ENCODE measurements at places on chromosomes 7 and 10.

DNA sequence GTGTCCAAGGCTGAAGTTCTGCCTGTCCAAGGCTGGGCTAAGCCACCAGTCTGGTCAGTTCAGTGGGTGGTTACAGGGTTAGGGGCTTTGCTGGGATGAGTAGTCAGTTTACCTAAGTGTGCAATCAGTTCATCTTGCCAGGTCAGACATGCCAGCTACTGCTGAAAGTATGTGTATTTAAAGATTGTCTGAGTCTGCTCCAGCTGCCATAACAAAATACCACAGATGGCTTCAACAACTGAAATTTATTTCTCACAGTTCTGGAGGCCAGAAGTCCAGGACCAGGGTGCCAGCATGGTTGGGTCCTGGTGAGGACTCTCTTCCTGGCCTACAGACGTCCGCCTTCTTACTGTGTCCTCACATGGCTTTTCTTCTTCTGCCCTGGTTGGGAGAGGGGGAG lies 52.4 kb upstream of the TNS3 start:
- no peak for DNase-seq

- DNase-seq, result no peak
Measured at GRCh38 chr10:73889014-73889413, 14.7 kb upstream of the CAMK2G start.

DNA sequence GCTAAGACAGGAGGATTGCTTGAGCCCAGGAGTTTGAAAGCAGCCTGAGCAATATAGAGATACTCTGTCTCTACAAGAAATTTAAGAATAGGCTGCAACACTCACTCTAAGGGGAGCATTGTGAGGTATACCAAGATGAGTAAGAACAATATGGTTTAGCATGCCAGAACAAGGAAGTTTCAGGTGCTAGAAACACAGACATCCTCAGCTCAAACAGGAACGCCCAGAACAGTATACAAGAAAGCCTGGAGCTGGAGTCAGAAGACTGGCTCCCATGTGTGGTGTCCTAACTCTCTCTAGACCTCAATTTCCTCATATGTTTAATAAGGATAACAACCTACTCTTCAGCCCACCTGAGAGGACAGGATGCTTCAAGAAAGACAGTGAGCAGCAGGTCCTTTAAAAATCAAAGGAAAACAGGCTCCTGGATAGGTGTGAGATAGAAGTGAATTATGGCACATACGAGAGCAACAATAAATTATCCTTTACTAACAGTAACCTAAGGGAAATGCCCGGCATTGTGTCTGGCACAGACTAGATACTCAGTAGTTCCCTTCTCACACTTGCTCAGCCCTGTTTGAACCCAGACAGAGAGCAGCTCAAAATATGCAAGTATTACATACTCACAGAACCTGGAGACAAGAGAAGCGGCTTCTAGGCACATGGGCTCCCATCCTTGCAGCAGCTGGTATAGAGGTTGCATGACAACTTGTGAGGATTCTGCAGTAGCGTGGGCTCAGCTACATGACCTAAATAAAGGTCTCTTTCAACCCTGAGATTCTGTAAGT lies 45.4 kb downstream of the KAT6B start:
- no peak for DNase-seq

DNA sequence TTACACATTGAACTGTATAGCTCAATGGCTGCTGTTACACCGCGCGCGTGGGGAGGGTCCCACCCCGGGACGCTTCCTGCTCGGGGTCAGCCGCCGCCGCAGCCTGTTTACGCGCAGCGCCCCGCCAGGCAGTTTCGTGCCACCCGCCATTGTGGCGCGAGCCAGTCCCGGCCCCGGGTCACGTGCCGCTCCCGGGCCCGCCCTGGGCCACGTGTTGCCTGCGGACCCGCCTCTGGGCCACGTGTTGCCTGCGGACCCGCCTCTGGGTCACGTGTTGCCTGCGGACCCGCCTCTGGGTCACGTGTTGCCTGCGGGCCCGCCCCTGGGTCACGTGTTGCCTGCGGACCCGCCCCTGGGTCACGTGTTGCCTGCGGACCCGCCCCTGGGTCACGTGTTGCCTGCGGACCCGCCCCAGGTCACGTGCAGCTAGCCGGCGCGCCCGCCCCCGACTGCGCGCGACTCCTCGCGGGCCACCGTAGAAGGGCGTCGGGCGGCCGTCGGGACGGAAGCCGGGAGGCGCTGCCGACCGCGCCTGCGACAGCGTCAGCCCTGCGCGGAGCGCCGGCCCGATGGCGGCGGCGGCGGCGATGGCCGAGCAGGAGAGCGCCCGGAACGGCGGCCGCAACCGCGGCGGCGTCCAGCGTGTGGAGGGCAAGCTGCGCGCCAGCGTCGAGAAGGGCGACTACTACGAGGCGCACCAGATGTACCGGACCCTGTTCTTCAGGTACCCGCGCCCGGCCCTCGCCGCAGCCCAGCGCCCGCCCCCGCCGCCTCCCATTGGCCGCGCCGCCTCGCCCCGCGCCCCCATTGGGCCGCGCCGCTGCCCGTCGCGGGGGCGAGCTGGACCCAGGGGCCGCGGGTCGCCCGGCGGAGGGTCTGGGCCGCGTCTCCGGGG lies at the start of gene GET4:
Gene GET4, plus strand, starts transcription at position 478 of the 895 bp plus-strand sequence. Its CDS starts 92 bp downstream, at position 570.
- DNase-seq, result peak; percentile 95

DNA sequence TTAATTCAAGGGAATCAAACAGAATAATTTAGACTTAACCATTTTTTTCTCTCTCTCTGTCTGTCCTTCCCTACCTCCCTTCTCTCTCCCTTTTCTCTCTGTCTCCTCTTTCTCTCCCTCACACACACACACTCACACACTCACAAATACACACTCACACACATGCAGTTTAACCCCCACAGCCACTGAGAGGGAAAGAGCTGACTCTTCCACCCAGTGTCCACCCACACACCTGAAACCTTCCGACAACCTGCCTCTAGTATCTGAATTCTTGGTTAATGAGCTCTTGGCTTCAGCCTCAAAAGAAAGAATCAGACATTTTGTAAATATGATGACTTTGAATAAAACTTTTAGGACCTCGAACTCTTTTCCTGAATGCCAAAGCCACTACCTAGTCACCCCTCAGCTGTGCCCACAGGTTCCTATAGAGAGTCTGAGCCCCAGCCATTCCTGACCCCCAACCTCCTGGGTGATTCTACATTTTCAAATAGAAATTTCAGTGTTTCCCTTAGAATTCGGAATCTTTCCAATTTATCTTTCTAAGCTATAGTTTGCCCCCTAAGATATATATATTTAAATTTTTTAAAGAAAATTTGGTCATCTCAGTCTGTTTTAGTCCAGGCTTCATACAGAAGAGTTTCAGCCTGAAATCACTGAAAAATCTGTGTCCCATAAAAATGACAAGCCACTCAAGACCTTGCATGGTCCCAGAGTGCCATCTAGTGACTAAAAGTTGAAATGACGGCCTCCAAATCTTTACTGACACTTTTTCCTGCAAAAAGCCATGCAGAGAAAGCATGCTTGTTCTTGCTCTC lies 202.8 kb downstream of the IPMK start:
- peak; percentile 2 for DNase-seq

GRCh38 chr7:155234158-155234492 lies 63.6 kb upstream of the INSIG1 start:
- no peak for DNase-seq

- DNase-seq, result no peak
Measured at GRCh38 chr10:49280001-49280408, 19.0 kb upstream of the C10orf71 start.

DNA sequence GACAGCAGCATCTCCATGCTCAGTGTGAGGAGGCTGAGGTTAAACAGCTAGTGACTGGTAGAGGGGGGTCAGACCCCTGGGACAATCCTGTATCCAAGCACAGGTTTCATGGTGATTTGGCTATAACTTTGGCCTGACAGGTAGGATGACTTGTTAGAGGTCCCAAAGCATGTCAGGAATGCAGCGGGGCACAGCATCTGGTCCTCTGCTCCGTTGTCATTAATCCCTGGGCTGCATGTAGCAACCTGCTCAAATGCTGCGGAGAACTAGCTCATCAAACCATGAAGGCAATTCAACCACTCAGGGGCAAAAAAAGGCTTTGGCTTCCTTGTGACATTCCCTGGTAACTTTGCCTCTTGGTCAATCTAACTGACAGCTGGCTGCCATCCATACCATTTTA lies 26.8 kb downstream of the WNT2 start:
- no peak for DNase-seq

GRCh38 chr7:141956084-141956483 lies 9.3 kb upstream of the CLEC5A start:
- DNase-seq, result no peak

DNA sequence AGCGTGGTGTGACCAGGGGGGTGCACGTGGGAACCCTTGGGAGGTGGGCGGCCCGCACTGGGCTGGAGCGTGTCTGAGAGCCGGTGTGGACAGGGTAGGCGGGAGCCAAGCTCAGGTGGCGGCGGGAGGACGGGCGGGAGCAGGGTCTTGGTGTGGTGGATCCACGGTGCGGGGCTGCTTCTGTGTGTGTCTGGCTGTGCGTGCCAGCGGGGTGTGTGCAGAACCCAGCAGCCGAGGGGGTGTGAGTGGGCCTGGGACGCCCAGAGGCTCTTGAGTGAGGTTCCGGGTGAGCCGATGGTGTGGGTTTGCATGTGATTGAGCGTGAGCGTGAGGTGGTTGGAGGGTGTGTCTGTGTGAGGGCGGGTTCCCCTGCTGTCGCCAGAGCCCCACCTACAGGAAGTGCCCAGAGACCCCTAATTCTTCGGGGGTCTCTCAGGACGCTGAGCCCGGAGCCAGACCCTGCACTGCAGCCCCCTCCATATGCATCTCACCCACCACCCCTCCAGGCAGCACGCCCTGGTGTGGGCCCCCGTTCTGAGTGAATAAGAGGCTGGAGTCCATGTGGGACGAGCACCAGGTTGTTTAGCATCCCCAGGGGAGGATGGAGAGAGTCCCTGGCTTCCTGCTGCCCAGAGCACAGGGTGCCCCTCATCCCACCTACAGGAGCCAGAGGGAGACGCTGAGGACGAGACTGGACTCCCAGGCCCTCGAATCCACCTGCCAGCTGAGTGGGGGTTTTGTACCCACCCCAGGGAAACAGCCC lies 78.2 kb downstream of the ELFN1 start:
- DNase-seq, result no peak

DNA sequence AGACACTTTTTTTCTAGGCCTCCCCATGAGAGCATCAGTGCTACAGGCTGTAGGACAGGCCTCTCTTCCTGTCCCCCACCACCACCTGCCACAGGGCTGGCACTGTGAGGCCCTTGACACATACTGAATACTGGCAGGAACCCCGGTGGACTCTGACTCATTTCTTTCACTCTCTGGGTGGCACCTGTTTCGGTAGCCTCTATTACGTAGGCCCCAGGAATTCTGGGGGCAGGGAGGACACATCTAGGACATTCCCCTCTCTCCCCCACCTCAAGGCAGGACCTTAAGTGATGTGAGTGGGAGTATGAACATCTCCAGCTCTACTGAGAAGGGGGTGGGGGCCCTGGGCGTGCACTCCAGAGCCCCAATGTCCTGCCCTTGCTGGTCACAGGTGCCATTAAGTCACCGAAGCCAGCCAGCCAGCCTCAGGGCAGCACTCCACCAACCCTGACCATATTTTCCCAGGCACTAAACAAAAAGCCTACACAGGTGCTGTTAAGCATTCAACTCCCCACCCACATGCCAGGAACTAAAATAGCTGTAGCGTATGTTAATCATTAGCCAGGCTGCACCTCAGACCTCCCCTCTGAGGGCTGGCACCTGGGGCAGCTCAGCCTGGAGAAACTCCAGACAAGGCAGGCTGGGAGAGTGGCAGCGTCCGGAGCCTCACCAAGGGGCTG lies 8.9 kb downstream of the ANXA11 start:
- DNase-seq, result peak; percentile 53

GRCh38 chr10:100718197-100718742 lies 27.1 kb upstream of the PAX2 start:
- no peak for DNase-seq

DNA sequence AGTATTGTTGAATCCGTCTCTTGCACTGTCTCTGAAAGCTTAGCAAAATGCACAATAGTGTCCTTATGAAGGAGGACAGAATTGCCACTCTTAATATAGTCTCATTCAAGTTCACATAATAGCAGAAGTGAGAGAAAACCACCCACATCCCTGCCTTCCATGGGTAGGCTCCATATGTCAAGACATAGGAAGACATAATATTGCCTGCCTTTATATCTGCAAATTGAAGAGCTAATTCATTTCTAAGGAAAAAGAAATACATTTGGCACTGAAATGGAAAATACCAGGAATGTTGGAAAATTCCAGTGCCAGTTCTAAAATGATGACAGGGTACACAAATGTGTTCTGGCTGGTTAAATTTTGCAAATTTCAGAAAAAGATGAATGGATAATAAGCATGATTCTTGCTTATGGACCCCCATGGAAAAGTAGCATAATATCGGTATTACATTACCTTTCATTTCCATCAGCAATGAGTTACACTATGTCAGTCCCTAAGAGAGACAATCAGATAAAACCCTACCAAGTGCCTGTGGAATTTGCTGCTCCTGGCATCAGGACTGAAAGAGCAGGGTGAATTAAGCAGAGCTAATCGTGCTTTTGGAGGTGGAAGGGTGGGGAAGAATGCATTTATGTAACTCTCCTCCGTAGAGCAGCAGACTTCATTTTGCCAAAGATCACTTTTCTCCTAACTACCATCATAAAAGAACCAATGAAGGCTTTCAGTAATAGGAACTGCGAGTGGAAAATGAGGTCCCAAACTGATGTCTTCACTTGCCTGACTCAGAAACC lies 312.6 kb downstream of the FGFR2 start:
- no peak for DNase-seq

GRCh38 chr10:53701213-53701612 lies 928.6 kb upstream of the MBL2 start:
- DNase-seq, result no peak

GRCh38 chr7:139651308-139651707 lies 126.5 kb downstream of the HIPK2 start:
- DNase-seq, result no peak

GRCh38 chr7:97133159-97133558 lies 15.7 kb downstream of the SDHAF3 start:
- DNase-seq, result no peak

DNA sequence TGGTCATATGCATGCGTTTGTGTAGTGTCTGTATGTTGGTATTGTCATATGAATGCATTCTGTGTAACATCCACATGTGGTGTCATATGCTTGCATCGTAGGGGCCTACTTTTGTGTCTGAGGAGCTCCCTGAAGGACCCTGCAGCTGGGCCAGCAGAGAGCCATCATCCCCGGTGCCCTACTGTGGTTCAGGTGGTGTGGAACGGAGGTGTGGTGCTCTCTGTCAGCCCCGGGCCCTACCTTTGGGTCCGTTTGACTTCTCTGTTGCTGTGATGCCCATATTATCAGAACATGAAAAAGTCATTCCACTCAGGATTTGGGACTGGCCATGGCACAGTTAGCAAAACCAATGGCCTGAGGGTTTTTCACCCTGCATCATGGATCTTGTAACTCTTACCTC lies 217.9 kb downstream of the ADARB2 start:
- DNase-seq, result no peak

- no peak for DNase-seq
Measured at GRCh38 chr10:62323751-62324150, 50.4 kb upstream of the ZNF365 start.

DNA sequence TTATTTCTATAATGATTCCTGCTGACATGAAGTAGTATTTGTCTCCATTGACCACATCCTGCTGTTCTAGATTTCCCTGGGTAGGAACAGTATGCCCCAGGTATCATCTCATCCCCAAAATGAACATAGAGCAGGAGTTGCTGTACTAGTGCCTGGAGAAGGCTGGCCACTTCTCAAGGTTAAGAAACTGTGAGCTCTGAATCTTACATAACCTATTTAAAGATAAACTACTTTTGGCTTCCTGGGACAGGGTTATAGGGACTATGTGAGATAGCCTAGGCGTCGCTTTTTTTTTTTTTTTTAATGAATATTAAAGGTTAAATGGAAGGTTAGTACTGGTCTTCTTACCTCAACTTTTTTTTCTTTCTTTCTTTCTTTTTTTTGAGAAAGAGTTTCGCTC lies 103.0 kb downstream of the LRRC4 start:
- no peak for DNase-seq
